Iris pigment epithelial cell (primary cell): ENCODE measurements at places on chromosomes 2 and 18.

DNA sequence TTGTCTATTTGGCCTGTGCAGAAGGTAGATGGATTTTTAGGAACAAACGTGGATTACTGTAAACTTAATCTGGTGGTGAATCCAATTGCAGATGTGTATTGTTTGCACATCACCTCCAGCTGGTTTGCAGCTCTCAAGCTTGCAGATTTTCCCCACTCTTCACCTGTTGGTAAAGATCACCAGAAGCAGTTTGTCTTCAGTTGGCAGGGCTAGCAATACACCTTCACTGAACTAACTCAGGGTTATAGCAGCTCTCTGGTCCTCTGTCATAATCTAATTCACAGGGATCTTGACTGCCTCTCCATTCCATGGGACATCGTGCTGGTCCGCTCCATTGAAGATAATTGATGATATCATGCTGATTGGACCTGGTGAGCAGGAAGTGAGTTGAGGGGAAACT, 181.5 kb downstream of the VAPA start:
- DNase-seq = no peak

DNA sequence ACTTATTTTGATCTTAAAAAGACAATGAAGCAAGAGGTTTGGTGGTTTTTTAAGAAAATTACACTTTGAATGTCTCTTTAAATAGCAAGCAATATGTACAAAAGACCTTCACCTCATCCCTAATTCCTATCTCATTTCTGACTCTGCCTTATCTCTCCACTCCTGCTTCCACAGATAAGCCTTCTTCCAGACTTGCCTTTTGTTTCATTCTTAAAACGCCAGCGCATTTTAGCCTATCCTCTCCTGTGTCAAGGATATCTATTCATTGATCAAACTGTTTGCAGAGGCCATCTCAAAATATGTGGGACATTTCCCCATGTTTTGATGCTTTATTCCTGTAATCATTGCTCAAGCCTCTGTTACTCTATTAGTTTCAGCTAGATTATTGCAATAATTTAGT, 562.5 kb downstream of the PARD3B start:
- DNase-seq = no peak

DNA sequence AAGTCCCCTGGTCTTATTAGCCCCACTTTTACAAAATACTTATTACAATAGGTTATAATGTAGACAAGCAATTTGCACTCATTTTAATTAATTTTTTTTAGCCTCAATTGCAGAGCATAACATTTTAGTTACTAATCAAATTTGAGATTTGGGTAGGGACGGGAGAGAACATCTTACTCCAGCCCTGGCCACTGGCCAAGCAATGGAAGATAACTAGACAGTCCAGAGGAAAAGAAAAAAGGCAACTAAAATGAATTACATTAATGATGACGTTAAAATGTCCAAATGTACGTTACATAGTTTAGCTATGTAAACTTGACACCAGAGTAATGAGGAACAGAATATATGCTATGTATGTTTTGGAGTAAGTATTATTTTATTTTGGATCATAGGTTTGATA, 11.0 kb upstream of the CAVIN2 start:
- no peak for DNase-seq

GRCh38 chr2:197113275-197113711, 186.8 kb upstream of the PGAP1 start:
- DNase-seq = peak; percentile 41

- no peak for DNase-seq
Measured at GRCh38 chr2:36430549-36430948, 75.0 kb downstream of the CRIM1 start.

GRCh38 chr2:21498016-21498415, 374.2 kb downstream of the TDRD15 start:
- DNase-seq = no peak
